ENCODE measurements at places on chromosomes 1 and 21. TPM values are rescaled to one million over a fixed set of nuclear protein-coding genes. Genes with fewer than 3 reads are reported as not detected.

Gene CBR3
- total RNA-seq, result 3.1 TPM

Gene SLC2A5
- 8.4 TPM for total RNA-seq

Gene ELOVL1
- 61.2 TPM for total RNA-seq

Gene FCRLB
- 1.9 TPM for total RNA-seq

Gene NR0B2
- 16.5 TPM for total RNA-seq

Gene CLCA1
- not detected for total RNA-seq

Gene ACTN2
- total RNA-seq, result not detected

Gene SDF4
- 114 TPM for total RNA-seq

Gene LCE6A
- total RNA-seq, result not detected

Gene NPHP4
- total RNA-seq, result 8.7 TPM

Gene PER3
- total RNA-seq, result 14.4 TPM

Gene AMY1C
- total RNA-seq, result not detected

DNA sequence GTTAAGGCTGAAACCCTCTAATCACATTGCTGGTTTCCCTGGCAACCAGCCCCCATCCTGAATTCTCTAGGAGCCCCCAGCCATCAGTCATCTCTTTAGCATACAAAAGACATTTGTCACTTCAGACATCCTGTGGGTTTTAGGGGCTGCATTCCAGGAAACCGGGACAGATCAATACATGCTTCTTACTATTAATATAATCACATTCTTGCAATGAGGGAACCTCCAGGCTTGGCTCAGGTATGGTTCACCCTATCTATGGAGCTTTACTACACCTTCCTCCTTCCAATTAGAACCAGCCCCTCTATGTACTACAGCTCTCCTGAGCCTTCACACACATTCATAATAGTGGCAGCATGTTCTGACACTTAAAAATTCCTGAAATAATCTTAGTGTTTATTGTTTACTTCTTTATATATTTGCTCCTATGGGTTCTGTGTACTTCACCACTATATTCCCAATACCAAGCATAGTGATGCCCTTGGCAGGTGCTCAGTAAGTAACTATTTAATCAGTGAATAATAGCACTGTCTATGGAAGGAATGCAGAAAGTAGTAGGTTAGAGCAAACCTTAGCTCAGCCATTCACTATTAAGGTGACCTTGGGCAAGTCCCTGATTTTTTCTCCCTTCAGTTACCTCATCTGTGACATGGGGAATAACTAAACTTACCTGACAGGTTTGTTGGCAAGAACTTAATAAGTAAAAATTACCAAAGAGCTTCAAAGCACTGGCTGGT lies 59.6 kb downstream of the ZNF678 start:
- H3K27me3 ChIP-seq, result no peaks in the 10 kb centered on the region
- no peak overlapping the region for H3K4me3 ChIP-seq
- no peaks in the 10 kb centered on the region for H3K4me1 ChIP-seq
- no peak overlapping the region for H3K27ac ChIP-seq
- DNase-seq, result no peak

DNA sequence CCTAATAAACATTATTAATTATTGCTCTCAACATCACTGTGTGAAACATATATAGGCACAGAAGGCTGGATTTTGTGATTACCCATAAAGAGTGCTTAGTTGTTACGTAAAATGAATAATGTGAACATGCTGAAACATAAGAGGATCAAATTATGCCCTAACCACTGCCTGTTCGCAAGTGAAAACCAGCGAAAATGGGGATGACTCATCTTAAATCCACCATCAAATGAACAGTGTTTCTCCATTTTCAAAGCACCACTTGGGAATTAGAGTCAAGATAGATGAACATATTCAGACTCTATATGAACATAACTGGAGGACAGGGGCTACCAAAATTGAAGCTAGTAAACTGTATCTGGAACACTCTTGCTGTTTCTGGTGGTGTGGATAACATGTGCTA lies 386.2 kb downstream of the HHIPL2 start:
- H3K36me3 ChIP-seq, result no peaks in the 10 kb centered on the region
- H3K27ac ChIP-seq, result no peak overlapping the region
- no peak overlapping the region for H3K4me3 ChIP-seq
- H3K27me3 ChIP-seq, result no peaks in the 10 kb centered on the region
- H3K4me1 ChIP-seq, result no peaks in the 10 kb centered on the region
- DNase-seq, result no peak

DNA sequence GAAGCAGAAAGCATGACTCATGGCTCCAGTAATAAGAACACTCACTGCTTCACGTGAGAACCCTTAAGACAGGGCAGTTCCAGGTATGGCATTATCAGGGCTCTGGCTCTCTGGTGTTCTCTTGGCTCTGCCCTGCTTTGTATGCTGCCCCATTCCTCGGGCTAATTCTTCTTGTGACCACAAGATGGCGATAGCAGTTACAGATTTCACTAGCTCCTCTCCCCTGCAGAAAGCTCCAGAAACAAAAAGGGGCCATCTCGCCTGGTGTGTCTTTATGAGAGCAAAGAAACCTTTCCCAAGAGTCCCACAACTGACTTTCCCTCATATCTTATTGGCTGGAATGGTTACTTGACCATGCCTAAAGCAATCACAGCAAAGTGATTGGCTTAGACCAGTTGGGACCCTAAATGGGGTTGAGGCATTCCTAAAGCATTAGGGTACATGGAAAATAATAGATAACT lies 60.1 kb downstream of the F3 start:
- H3K4me1 ChIP-seq, result no peaks in the 10 kb centered on the region
- no peak for DNase-seq
- H3K27me3 ChIP-seq, result no peaks in the 10 kb centered on the region
- no peaks in the 10 kb centered on the region for H3K36me3 ChIP-seq
- H3K4me3 ChIP-seq, result no peak overlapping the region
- no peak overlapping the region for H3K27ac ChIP-seq

DNA sequence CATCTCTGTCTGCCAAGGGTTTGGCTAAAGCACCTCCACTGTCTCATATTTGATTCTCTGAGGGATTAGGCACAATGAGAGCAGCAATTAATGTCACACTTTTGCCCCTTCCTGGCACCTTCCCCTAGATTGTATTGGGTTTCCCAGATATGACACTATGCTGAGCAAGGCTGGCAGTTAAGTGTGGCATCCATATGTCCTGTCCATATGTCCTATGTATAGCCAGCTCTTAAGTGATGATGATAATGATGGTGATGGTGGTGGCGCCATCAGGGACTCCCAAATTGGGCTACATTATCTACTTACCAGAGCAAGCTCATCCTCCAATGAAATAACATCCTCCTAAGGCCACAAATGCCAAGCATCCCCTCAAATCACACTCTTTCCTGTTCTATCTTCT lies 13.5 kb upstream of the LORICRIN start:
- no peaks in the 10 kb centered on the region for H3K4me1 ChIP-seq
- no peak for DNase-seq
- no peak overlapping the region for H3K27ac ChIP-seq
- no peaks in the 10 kb centered on the region for H3K27me3 ChIP-seq

- H3K36me3 ChIP-seq, result peaks cover 84% of the 10 kb centered on the region
- no peaks in the 10 kb centered on the region for H3K4me1 ChIP-seq
- H3K27ac ChIP-seq, result no peak overlapping the region
- DNase-seq, result no peak
- H3K27me3 ChIP-seq, result no peaks in the 10 kb centered on the region
Observed at GRCh38 chr1:12272770-12273169, 42.9 kb downstream of the VPS13D start.

- no peak for DNase-seq
- H3K27me3 ChIP-seq, result no peaks in the 10 kb centered on the region
- no peak overlapping the region for H3K4me3 ChIP-seq
- H3K36me3 ChIP-seq, result no peaks in the 10 kb centered on the region
- H3K27ac ChIP-seq, result no peak overlapping the region
Observed at GRCh38 chr1:44328671-44329416, 26.2 kb downstream of the ERI3 start.

- no peaks in the 10 kb centered on the region for H3K27me3 ChIP-seq
- no peaks in the 10 kb centered on the region for H3K4me1 ChIP-seq
- H3K4me3 ChIP-seq, result no peak overlapping the region
- no peak overlapping the region for H3K27ac ChIP-seq
- no peaks in the 10 kb centered on the region for H3K36me3 ChIP-seq
Observed at GRCh38 chr21:38561613-38562581, 63.6 kb upstream of the ERG start.

GRCh38 chr1:38541223-38541622 lies 318.3 kb downstream of the RRAGC start:
- no peaks in the 10 kb centered on the region for H3K4me1 ChIP-seq
- H3K4me3 ChIP-seq, result no peak overlapping the region
- no peak overlapping the region for H3K27ac ChIP-seq
- no peaks in the 10 kb centered on the region for H3K36me3 ChIP-seq
- DNase-seq, result no peak
- no peaks in the 10 kb centered on the region for H3K27me3 ChIP-seq

DNA sequence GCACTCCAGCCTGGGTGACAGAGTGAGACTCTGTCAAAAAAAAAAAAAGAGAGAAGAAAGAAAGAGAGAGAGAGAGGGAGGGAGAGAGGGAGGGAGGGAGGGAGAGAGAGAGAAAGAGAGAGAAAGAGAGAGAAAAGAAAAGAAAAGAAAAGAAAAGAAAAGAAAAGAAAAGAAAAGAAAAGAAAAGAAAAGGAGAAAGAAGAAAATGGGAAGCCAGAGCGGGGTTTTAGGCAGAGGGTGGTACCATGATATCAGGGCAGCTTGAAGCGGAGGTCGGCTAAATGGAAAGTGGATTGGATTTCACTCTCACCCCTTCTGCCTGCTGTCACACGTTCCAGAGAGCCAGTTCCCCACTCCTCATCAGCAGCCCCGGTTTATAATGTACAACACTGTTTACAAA lies 1.9 kb downstream of the TMCO4 start:
- no peak for DNase-seq
- H3K4me1 ChIP-seq, result peaks cover 39% of the 10 kb centered on the region
- H3K36me3 ChIP-seq, result peaks cover 21% of the 10 kb centered on the region
- no peaks in the 10 kb centered on the region for H3K27me3 ChIP-seq
- H3K27ac ChIP-seq, result peak overlapping the region; percentile 93

- H3K4me3 ChIP-seq, result no peak overlapping the region
- peaks cover 31% of the 10 kb centered on the region for H3K4me1 ChIP-seq
- no peaks in the 10 kb centered on the region for H3K36me3 ChIP-seq
- peak; percentile 69 for DNase-seq
Observed at GRCh38 chr1:206496131-206496793, 11.1 kb upstream of the RASSF5 start.

DNA sequence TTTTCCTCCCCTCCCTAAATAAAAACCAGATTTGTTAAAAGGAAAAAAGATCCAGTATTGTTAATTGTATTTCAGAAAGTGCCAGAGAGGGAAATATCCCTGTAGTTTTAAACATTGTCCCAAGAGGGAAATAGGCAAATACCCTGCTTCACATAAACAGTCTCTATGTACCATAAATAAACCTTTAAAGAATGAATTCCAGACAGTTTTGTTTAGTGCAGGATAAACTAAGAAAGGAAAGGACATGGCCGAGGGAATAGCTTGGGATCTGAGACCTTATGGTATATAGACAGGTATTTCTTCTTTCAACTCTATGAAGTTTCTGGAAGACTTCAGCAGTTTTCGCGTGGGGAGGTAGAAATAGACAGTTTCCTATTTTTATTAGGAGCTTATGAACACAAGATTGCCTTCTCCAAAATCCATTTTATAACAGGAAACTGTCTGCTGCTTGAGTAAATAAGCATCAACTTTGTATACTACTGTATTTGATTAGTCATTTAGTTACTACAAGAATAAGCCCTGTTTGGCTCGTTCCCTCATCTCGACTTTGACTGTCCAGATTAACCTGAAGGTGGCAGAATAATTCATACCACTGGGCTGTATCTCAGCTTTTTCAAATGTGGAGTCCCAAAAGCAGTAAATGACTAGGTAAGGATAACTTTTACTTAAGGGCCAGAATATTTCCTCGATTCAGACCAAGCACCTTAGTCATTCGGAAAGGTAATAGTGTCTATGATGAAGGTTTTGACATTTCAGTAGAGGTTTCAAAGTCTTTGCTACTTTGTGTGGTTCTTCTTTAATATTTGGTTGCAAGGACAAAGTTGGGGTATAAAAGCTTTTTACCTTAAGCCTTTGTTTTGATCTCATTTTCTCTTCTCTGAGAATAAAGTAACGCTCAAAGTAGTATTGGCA lies 177.5 kb downstream of the VPS13D start:
- H3K36me3 ChIP-seq, result peaks cover 2% of the 10 kb centered on the region
- H3K27ac ChIP-seq, result no peak overlapping the region
- H3K27me3 ChIP-seq, result no peaks in the 10 kb centered on the region
- H3K4me3 ChIP-seq, result no peak overlapping the region
- H3K4me1 ChIP-seq, result peaks cover 39% of the 10 kb centered on the region

DNA sequence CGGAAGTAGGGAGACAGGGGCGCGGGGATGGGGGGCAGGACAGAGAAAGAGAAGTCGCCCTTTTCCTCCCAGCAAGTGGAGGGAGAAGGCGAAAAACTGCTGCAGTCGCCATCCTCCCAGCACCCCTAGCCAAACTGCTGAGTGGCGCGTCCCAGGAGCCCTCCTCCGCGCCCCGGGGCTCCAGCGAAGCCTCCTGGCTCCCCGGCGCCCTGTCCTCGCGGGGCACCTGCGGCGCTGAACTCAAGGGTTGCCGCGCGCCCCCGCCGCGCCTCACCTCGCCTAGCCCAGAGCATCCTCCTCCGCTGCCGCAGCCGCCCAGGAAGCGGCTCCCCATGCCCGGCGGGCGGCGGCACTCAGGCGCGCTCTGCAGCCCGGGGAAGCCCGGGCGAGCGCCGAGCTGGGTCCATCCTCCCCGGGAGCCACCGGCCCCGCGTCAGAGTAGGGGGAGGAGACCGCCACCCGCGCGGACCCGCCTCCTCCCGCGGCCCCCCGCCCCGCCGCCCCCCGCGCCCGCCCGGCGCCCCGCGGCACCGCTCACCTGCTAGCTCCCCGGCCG lies at the start of gene DAB1:
TSS of gene DAB1 (minus strand) at position 405 of the 556 bp plus-strand sequence. CDS start 133,030 bp downstream, outside the sequence.
- no peaks in the 10 kb centered on the region for H3K36me3 ChIP-seq
- no peak within 1 kb of the TSS for H3K27ac ChIP-seq
- peaks cover 28% of the 10 kb centered on the region for H3K4me1 ChIP-seq
- H3K27me3 ChIP-seq, result peaks cover 49% of the 10 kb centered on the region
- H3K4me3 ChIP-seq, result peak within 1 kb of the TSS; percentile 54

- DNase-seq, result no peak
- no peaks in the 10 kb centered on the region for H3K27me3 ChIP-seq
- peak overlapping the region; percentile 93 for H3K27ac ChIP-seq
- peaks cover 31% of the 10 kb centered on the region for H3K4me1 ChIP-seq
- no peak overlapping the region for H3K4me3 ChIP-seq
- peaks cover 46% of the 10 kb centered on the region for H3K36me3 ChIP-seq
Observed at GRCh38 chr1:32178380-32179192, 889 bp upstream of the TXLNA start.

- H3K27me3 ChIP-seq, result no peaks in the 10 kb centered on the region
- H3K4me1 ChIP-seq, result peaks cover 45% of the 10 kb centered on the region
Observed at GRCh38 chr1:154431586-154432373, 26.6 kb downstream of the IL6R start.

GRCh38 chr1:83818916-83819315 lies 180.0 kb downstream of the TTLL7 start:
- no peaks in the 10 kb centered on the region for H3K27me3 ChIP-seq
- DNase-seq, result no peak
- no peak overlapping the region for H3K4me3 ChIP-seq

- DNase-seq, result no peak
- no peak overlapping the region for H3K4me3 ChIP-seq
- H3K27me3 ChIP-seq, result no peaks in the 10 kb centered on the region
- no peaks in the 10 kb centered on the region for H3K36me3 ChIP-seq
- H3K4me1 ChIP-seq, result no peaks in the 10 kb centered on the region
Observed at GRCh38 chr1:20008391-20008841, 29.0 kb upstream of the PLA2G2A start.

GRCh38 chr1:157262891-157263290 lies 124.7 kb upstream of the ETV3 start:
- no peak for DNase-seq
- H3K27me3 ChIP-seq, result no peaks in the 10 kb centered on the region
- H3K36me3 ChIP-seq, result no peaks in the 10 kb centered on the region
- no peaks in the 10 kb centered on the region for H3K4me1 ChIP-seq

- H3K4me1 ChIP-seq, result no peaks in the 10 kb centered on the region
- DNase-seq, result no peak
- H3K27me3 ChIP-seq, result no peaks in the 10 kb centered on the region
- no peak overlapping the region for H3K27ac ChIP-seq
- H3K36me3 ChIP-seq, result peaks cover 79% of the 10 kb centered on the region
Observed at GRCh38 chr1:21232044-21232443, 55.3 kb upstream of the EIF4G3 start.

Data from spleen (tissue), 13 donors.